ENCODE measurements at places on chromosomes 2 and 18.

- no peak for ATAC-seq
Observed at GRCh38 chr2:86285571-86285970, 51.9 kb downstream of the REEP1 start.

GRCh38 chr2:145137211-145137610 lies 617.3 kb upstream of the ZEB2 start:
- ATAC-seq: no peak

- no peak for ATAC-seq
Observed at GRCh38 chr2:104598636-104599035, 255.3 kb upstream of the POU3F3 start.

GRCh38 chr2:33214436-33214835 lies 262.0 kb upstream of the RASGRP3 start:
- no peak for ATAC-seq

- peak; percentile 55 for ATAC-seq
Observed at GRCh38 chr2:178072383-178073301, at the start of gene PDE11A. PDE11A (minus strand) TSS chr2:178072777; CDS start chr2:178072437, 340 bp downstream.

DNA sequence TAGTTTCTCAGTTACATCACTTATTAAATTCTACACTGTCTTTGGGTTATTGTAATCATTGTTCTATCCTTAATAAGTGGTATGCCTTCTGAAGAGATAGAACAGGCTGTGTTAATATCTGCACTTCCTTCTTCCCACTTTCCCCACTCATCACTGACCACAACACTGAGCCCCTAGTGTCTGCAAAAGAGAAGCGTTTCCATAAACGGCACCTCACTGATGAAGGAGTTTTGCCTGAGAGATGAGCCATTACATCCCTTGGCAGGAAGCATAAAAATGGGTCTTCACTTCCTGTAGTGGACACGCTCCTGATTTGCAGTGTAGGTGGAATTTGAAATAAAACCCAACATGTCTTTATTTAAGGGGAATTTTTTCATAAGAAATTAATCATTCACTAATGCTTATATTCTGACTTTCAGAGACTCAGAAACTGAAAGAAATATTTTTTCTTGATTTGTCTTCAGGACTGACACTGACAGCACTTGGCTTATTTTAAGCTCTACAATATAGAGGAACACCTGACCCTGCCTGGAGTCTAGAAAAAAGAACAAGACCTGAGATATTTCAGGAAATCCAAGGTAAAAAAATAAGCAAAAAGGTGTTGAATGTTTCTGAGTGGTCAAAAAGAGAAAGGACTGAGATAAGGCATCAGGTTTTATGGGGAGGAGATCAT lies 275.3 kb downstream of the RAD51AP2 start:
- no peak for ATAC-seq

- ATAC-seq: no peak
Observed at GRCh38 chr2:120833127-120833675, 97.5 kb downstream of the GLI2 start.

- ATAC-seq: no peak
Observed at GRCh38 chr2:101113441-101114267, 37.5 kb downstream of the TBC1D8 start.

GRCh38 chr2:136255648-136256461 lies 137.9 kb upstream of the CXCR4 start:
- peak; percentile 37 for ATAC-seq

- ATAC-seq: no peak
Observed at GRCh38 chr2:152055366-152056108, 43.3 kb downstream of the CACNB4 start.

DNA sequence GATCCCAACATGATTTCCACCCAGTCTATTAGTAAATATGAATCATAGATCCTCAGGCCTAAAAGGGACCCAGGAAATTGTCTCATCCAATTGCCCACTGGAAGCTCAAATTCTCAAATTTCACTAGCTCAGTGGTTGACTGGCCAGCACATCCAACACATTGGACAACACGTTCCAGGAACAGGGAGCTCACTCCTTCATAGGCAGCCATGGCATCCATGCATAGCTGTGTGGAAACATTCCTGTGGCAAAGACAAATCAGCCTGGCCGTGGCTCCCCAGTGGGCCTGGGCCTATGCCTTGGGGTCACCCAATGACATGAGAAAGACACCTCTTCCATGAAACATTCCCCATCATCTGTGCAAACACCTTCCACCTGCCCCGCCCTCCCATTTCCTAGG lies 261.1 kb downstream of the ANAPC1 start:
- no peak for ATAC-seq

- no peak for ATAC-seq
Observed at GRCh38 chr18:25503567-25504081, 151.7 kb upstream of the ZNF521 start.

DNA sequence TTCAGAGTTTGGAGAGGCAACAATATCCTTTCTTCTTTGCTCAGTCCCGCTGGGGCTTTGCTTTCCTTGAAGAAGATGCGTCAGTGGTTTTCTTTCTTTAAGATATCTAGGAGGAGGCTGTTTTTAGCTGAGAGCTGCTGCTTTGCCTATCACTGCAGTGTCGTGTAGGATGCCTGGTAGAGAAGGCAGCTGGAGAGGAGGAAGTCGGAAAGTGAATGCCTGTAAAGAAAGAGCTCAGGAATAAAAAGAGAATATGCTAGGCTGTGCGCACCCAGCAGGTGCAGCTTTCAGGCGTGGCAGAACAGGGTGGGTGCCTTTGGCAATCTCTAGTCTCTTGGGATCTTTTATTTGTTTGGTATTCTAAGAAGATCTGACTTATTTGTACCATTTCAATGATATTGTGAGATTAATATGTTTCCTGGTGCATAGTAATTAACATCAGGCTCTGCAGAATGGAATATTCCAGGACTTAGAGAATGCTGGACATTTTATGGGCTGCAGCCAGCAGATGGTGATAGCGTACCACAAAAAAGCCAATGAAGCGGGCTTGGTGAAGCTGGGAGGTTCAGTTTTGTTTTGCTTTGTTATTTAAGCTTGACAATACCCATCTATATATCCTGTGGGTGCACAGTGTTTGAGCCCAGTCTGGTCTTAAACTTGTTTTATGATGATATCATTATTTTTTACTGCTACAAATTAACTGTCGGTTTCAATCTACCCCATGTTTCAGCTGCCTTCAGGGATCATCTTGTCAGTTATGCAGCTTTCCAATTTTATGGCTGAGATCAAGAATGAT lies 34.9 kb downstream of the CAVIN2 start:
- no peak for ATAC-seq

DNA sequence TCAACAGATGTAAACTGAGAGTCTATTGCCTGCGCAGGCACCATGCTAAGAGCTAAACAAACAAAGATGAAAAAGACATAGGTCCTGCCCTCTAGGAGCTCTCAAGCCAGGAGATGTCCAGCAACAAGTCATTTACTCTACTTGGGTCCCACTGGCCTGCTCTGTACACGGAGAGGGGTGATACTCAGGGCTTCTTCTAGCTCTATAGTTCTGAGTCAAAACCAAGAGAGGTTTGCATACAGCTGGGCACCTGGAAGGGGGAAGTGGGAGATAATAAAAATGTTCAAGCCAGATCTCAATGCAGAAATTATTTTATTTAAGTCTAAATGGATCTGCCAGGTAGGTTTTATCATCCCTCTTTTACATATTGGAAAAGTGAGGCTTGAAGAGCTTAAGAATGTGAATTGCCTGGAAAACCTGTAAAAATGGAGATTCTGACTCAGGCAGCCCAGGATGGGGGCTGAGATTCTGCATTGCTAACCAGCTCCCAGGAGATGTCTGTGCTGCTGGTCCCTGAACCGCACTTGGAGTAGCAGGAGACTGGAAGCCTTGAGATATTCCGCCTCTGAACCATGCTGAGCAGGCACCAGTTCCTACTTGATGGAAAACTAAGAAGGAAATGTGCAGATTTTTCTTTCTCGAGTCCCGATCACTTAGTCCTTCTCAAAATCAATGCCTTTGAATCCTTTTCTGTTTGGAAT lies 201.1 kb downstream of the PRKCE start:
- ATAC-seq: no peak

- ATAC-seq: no peak
Observed at GRCh38 chr18:55743736-55744135, 155.7 kb upstream of the TCF4 start.

DNA sequence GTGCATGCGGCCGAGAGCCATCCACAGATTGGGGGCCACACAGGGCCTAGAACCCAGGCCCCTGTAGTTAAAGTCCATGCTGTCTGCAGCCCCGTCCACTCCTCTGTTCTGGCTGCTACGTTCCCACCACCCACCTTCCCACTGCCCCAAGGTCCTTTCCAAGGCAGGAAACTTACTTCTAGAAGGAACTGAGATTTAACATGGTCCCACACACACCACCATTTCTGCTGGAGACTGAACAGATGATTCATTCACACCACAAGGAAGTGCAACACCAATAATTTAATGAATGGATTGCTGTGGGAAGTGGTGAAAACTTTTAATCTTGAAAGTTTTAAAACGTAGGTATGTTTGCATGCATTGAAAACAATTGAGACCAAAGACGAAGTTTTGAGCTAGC lies 95.2 kb downstream of the LBH start:
- no peak for ATAC-seq

DNA sequence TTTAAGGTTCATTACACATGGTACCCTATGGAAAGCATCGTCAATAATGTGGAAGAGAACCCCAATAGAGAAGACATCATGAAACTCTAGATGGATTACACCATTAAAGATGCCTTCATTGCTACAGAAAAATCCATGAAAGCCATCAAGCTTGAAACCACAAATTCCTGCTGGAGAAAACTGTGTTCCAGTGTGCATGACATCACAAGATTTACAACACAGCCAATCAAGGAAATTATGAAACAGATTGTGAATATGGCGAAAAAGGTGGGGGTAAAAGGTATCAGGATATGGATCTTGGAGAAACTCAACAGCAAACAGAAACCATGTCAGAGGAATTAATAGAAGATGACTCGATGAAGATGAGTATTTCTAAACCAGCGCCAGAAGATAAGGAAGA lies 200.0 kb downstream of the SLC4A10 start:
- ATAC-seq: no peak

GRCh38 chr2:21001225-21001946 lies 42.5 kb downstream of the APOB start:
- ATAC-seq: no peak

DNA sequence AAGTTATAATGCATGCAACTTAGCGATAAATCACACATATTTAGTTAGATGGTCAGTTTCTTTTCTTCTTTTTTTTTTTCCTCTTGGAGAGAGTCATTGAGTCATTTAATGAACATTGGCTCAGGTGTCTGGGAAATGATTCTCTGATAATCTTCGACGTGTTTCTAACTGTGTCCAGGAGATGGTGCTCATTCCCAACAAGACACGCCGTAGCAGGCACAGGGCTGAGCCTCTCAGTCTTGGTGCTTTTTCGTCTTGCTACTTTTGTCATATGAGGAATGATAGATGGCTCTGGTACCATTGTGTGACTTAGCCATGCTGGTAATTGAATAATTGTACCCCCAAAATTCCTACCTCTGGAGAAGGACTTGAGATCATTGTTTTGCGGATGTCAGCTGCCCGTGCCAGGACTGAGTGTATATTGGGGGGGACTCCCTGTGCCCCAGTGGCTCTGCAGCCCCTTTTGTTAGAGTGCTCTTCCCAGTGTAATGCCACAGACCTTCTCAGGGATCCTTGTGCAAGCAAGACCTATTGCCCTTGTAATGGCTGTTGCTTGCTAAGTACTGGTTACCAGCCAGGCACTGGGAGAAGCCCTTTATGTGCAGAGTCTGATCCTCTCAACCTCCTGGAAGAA lies 107.6 kb upstream of the CYRIA start:
- no peak for ATAC-seq

DNA sequence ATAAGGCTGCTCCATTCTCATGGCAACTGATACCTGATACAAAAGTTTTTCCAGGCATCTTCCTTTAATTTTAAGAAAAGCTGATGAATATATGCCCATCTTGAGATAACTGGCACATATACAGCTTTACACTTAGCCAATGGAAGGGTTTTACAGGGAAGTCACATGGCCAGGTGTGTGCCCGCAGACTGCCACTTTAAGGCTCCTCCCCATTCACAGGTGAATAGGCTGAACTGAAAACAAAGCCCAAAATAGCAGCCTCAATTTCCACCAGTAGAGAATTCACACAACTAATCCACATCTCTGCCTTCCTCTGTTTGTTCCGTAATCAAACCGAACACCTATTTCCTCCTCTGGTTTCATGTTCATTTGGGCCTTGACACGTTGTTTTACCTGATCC lies 9.8 kb upstream of the ME2 start:
- ATAC-seq: no peak

- no peak for ATAC-seq
Observed at GRCh38 chr2:118321432-118322105, 233.3 kb downstream of the INSIG2 start.

DNA sequence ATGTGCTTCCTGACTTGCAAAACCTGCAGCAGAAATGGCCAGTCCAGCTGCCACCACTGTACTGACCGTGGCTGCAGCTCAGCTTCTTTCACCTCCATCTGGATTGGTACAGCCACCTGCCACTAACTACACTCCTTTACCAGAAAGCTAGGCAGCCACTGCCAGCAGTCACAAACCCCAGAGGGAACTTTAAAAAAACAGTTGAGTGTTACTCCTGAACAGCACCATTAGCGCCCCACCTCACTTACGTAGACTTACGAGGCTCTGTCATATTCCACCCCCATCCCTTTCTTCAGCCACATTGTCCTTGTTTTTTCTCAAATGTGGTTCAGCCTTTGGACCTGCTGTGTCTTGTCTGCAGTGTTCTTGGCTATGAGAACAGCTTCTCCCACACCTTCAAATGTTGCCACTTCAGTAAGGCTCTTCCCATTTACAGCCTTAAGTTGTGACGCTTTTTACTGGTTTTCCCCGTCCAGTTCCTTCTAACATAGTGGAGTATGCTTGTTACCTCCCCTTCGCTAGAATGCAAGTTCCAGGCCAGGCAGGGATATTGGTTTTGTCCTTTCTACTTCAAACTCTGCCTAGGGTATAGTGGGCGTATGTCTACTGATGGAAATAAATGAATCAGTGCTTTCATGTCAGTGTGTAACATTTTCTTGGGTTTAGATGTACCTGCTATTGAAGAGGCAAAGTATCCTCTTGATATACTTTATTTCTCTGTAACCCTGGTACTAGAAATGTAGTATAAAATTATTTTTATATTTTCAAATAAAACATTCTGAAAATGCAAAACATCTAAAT lies 17.0 kb downstream of the HNRNPA3 start:
- ATAC-seq: peak; percentile 60

DNA sequence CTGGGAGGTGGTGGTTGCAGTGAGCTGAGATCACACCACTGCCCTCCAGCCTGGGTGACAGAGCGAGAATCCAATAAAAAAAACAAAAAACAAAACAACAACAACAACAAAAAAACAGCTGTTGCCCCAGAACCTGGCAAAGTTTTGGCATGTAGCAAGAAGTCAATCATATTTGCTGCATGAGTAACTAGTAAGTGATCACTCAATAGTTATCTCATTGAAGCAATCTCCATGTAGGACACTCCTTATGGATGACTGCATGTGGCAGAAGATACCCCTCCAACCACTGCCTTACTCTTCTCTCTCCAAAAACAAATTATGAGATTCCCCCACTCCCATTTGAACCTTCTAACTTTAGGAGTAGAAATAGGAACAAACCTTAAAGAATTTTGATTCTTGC lies 113.7 kb downstream of the TTC27 start:
- ATAC-seq: no peak

DNA sequence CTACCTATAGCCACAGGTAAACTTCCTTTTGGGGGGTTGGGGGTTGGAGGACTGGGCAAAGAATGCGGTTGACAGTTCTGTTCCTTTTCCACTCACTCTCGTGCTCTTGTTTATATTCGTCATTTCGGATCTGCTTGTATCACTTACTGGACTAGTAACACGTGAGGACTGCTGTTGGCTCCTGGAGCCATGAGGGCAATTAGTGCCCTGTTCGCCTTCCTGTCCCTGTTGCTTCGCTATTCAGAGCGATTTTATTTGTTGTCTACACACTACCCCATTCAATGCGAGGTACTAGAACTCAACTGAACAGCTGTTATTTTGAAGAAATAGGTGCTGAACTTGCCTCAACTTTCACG lies 1.1 kb downstream of the KCNJ3 start:
- ATAC-seq: no peak
